ENCODE measurements at places on chromosomes 3 and 15.

GRCh38 chr3:18919158-18919557 is 229.2 kb upstream of the KCNH8 start:
- no peak for DNase-seq

- no peak for DNase-seq
Measured at GRCh38 chr3:117618462-117618861, 908.9 kb downstream of the TUSC7 start.

DNA sequence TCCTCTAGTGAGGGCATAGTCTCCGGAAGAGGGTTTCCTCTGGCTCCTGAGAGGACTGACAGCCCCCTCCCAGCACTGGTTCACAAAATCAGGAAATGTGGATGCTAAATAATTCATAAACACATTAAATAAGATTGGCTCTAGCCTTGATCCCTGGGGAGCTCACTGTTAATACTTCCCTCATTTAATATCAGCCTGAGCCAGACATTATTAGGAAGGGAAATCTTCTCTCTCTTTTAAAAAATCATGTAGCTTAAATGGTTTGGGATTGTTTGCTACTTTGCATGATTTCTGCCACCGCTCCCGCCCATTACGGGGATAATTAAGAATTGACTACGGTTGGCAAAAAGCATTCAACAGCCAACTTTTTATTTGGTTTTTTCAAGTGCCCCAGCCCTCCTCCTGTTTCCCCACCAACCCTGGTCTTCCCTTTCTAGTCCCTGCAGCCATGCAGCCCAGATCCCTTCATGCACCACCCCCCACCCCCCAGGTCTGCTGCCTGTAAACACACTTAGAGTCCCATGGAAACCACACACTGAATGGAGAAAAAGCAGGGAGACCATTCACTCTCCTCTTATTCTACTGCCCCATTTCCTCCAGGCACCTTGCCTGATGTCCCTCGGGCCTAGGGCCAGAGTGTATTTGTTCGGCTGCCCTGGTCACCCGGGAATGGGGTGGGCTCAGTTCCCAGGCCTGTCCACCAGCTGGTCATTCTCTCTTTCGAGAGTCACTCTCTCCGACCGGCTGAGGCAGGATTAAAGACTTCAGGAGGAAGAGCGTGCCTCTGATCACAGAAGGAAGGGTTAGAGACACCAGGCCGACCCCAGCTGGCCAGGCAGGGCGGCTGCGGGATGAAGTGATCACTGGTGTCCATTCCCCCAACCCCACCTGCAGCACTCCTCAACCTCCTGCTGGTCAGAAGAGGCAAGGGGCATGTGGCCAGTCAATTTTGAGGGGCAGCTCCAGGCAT is 45.1 kb downstream of the SEMA5B start:
- DNase-seq, result peak; percentile 67

DNA sequence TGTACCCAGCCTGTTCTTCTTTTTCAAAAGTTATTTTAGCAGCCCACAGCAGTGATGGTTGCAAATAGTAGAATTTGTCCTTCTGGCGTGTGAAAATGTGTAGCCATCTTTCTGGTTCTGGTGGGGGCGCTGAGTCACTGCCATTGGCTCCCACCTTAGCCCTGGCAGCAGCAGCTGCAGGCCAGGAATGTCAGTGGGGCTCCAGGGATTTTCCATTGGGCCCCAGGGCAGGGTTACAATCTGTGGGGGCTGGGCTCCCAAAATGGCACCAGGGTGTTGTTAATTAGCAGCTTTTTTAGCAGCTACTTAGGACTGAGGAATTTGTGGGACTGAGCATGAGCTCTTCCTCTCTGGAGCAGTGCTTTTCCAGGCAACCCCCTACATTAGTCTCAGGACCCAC is 38.9 kb downstream of the TOPAZ1 start:
- DNase-seq, result no peak

DNA sequence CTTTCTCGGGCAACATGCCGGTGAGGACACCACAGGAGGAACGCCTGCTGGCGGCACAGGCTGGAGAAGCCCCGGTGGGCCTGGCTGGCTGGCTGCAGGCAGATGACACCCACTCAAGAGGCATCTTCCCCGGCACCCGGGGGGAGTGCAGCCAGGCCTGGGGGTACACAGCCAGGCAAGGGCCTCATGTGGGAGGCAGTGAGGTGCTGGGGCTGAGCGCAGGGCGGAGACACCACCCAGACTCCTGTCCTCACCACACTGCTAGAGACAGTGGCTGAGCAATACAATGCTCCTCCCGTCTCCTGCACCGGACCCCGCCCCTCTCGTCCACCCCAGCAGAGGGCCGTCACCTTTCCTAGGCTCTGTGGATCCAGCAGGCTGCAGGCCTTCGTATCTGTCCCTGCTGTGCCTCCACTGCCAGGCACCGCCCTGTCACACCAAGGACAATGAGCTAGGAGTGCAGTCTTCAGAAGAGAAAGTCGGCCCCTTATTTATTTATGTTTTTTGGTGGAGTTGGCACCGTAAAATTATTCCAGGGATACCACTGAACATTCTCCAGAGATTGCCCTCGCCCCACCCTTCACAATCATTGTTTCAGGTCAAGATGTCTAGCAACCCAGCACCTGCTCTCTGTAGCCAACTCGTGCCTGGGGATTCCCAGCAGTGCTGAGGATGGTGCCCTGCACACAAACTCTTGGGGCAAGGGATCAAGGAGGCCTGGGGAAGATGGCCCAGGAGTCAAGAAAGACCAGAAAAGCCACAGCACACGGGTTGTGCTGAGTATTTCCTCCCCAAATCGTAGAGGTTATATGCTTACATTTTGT is 129.1 kb downstream of the ATP10A start:
- DNase-seq, result no peak

DNA sequence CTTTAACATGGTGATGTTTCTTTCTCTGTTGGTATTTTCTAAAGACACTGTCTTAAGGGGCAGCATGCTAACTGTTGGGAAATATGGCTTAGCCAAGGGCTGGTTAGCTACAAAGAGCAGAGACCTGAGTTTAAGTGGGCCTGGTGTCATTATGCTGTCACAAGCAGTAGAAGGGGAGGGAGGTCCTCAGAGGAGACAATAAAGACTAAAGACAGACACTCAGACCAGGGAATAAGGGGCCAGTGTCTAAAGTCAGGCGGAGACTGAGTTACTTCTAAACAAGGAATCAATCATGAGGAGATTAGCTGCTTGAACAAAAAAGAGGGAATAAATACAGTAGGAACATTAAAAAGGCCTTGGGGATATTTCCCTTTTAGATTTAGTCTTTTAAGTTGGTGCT is 142.7 kb upstream of the DPPA4 start:
- DNase-seq, result no peak

DNA sequence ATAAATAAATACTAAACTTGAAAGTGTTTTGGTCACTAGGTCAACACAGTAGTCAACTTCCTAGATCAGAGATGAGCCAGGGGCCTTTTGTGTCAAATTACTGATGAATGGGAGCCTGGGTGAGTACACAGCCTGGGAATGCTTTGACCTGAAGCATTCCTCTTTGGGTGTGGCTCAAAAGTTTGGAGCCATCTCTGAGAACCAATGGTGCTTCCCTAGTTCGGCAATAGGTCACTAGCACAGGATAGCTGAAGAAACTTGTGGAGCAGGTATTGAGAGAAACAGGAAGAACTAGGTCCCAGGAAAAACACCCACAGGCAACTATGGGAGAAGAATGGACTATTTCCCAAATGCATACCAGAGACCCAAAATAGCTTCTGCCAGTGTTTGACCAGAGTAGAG is 56.6 kb upstream of the PLXND1 start:
- no peak for DNase-seq

GRCh38 chr3:146139586-146140110 is 21.3 kb downstream of the PLOD2 start:
- DNase-seq, result no peak

Measured in NCI-H2081 (cell line).